ENCODE measurements at places on chromosomes 7 and 10.

DNA sequence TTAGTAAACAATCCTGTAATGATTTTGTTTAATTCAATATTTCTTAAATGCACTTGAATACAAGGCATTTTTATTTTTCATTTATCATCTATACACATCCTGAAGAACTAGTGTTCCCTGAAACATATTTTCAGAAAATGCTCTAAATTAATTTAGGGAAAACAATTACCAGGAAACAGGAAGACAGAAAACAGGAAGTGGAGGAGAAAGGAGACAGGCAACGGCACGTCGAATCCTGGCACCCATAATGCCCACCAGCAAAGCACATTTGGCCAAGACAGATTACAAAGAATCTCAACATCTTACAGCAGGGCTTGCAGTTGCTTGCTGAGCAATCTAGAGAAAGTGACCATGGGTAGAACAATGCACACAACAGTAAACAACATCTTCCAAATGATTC is 571.1 kb downstream of the GRID1 start:
- DNase-seq, result no peak

DNA sequence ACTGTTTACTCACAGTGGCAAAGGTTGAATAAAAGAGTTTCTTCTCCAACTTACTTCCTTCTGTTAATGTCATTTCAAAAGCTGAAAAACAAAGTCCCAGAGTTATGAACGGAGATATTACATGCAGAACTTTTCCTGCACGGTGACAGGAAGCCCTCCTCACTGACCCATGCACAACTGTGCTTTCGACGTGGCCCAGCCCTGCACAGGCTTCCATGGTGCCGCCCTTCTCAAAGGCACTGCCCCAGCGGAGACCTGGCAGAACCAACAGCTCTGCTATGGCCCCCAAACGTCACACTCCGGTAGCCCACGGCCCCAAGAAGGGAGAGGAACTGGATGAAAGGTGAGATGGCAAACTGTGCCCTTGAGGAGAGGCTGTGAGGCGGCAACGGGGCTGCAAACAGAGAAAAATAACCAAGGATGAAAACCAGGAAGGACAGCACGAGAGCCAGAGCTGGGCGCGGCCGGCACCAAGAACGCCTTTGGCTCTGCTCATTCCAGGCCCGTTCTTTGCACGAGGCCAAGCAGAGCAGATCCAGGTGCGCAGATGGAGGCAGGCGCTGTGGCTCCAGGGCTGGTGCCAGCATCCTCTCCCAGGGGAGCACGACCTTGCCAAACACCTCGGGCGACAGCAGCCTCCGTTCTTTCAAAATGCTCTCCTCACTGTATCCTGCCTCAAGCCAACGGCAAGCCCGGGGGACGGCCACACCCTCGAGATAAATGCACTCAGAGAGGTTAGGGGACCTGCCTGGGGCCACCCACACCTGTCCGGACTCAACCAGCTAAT is 7.0 kb upstream of the FUOM start:
- no peak for DNase-seq

DNA sequence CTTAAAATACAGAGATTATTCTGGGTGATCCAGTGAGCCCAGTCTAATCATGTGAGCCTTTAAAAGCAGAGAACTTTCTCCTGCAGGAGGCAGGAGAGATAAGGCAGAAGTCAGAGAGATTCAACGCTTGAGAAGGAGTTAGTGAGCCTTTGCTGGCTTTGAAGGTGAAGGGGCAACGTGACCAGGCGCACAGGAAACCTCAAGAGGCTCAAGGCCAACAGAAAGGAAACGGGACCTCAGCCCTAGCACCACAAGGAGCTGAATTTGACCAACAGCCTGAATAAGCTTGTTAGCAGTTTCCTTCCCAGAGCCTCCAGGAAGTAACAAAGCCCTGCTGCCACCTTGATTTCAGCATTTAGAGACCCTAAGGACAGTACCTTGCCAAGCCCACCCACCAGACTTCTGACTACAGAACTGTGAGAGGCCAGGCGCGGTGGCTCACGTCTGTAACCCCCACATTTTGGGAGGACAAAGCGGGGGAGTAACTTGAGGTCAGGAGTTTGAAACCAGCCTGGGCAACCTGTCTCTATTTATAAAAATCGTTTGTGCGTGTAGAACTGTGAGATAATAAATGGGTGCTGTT is 87.3 kb upstream of the KAT6B start:
- peak; percentile 12 for DNase-seq

- peak; percentile 37 for DNase-seq
These were observed 12.8 kb upstream of the RPEL1 start for GRCh38 chr10:103232772-103233488.

DNA sequence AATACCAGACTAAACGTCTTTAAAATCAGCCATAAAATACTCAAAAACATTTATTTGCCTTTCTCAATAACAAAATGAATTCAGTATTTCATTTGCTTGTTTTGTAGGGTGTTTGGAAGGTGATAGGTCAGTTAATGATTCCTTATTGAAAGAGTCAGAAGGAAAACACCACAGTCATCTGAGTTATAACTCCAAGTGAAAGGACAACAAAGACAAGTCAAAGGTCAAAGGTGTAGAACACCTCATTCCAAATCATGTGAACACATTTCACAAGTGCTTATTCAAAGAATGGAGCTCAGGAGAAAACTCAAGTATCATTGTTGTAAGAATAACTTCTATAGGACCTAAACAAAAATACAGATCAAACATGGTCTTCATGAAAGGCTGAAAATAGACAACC is 318.6 kb upstream of the PHF14 start:
- no peak for DNase-seq

- no peak for DNase-seq
These were observed 14.3 kb downstream of the ZC3HAV1 start for GRCh38 chr7:139095194-139095659.
